NCI-H510A treated with DMSO at 0.1 percent for 48 hours (cell line): ENCODE measurements at places on chromosomes 4 and X.

DNA sequence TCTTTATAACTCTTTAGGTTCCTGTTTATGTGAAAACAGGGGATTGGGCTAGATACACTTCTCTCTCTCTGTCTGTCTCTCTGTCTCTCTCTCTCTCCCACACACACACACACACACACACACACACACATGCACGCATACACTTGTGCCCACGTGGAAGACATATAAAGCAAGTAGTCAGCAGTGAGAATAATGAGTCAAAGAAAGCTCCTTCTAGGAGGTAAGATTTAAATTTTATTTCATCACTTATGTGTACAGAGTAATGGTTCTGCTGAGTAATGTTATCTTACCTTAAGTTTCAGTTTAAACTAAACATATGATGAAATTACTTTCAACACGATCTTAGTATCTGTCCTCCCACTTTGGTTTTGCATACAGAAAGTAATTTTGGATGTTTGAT, 243.0 kb upstream of the TEX13A start:
- no peak for DNase-seq

GRCh38 chrX:54359408-54359807, 1.6 kb upstream of the WNK3 start:
- DNase-seq: no peak

- DNase-seq: no peak
Observed at GRCh38 chr4:75512386-75513211, 1.6 kb downstream of the RCHY1 start.

DNA sequence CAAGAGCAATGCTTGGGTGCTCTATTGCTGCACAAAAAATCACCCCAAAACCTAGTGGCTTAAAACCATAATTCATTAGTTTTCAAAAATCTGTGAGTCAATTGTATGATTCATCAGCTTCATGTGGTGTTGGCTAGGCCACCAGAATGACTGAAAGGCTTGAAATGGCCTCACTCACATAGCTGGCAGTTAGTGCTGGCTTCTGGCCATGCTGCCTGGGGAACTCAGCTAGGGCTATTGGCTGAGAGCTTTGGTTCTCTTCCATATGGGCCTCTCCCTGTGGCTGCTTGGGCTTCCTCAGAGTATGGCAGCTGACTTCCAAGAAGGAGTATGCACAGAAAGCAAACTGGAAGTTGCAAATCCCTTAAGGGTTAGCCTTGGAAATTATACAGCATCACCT, 3.1 kb upstream of the MTMR1 start:
- no peak for DNase-seq

- no peak for DNase-seq
Observed at GRCh38 chr4:145170223-145170622, 10.2 kb downstream of the OTUD4 start.

DNA sequence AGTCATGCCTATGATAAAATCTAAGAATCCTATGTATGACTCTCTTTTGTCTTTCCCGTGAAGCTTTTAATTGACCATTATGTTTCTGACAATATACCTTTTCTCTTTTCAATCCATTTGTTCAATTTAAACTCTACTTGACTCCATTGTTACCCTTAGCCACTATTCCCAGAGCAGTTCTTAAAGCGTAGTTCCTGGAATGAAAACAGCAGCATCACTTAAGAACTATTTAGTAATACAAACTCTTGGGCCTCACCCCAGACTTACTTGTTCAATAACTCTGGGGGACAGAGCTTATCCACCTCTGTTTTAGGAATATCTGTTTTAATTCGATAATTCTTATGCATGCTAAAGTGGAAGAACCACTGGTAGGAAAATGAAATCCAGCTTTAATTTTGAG, 358.4 kb downstream of the PRR32 start:
- DNase-seq: no peak
